Thyroid gland (tissue), 4 donors: ENCODE measurements at places on chromosomes 6 and 20.

- H3K36me3 ChIP-seq = no peaks in the 10 kb centered on the region
- H3K4me3 ChIP-seq = no peak overlapping the region
- H3K27ac ChIP-seq = no peak overlapping the region
- H3K27me3 ChIP-seq = no peaks in the 10 kb centered on the region
- DNase-seq = no peak
- no peaks in the 10 kb centered on the region for H3K4me1 ChIP-seq
Measured at GRCh38 chr6:148573922-148574321, 172.9 kb upstream of the UST start.

DNA sequence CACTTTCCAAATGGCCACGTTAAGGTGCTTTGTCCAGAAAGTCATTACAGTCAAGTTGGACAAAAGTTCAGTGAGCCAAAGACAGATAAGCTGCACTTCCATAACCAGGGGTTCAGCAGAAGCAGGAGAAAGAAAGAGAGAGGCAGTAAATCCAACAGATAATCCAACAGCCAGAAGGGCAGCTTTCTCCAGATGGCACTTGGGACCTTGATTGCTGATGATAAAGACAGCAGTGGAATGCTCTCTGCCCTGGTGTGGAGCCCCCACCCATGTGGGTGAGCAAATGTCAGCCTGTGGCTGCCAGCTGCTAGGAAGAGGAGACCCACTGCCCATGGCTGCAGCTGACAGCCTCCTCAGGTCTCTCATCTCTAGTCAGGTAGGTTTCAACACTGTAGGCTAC lies 18.7 kb upstream of the NRSN1 start:
- H3K4me3 ChIP-seq = no peak overlapping the region
- H3K36me3 ChIP-seq = no peaks in the 10 kb centered on the region
- H3K27me3 ChIP-seq = no peaks in the 10 kb centered on the region
- H3K4me1 ChIP-seq = no peaks in the 10 kb centered on the region

GRCh38 chr6:136969433-136969832 lies 47.3 kb downstream of the SLC35D3 start:
- H3K27ac ChIP-seq = no peak overlapping the region
- no peaks in the 10 kb centered on the region for H3K27me3 ChIP-seq
- no peak overlapping the region for H3K4me3 ChIP-seq
- H3K36me3 ChIP-seq = no peaks in the 10 kb centered on the region

GRCh38 chr6:151059612-151060095 lies 180.1 kb upstream of the AKAP12 start:
- no peak overlapping the region for H3K27ac ChIP-seq
- no peaks in the 10 kb centered on the region for H3K36me3 ChIP-seq
- DNase-seq = no peak
- no peaks in the 10 kb centered on the region for H3K4me1 ChIP-seq
- H3K27me3 ChIP-seq = no peaks in the 10 kb centered on the region
- no peak overlapping the region for H3K4me3 ChIP-seq

DNA sequence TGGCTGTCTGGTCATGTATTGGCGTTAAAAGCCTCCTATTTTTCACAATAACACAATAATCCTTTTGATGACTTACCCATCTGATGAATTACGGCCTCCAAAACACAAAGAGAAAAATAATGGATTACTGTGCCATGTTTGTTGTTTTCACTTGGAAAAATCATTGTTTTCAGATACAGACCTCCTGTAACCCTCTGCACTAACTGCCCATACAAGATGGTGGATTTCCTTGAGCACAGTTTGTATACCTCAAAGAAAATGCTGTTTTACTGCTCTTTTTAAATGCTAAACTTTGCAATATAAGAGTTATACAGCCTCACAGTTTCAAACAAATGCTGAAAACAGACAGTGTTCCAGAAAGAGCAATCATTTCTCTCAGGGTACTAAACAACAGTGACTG lies 61.0 kb downstream of the SMLR1 start:
- DNase-seq = no peak
- no peaks in the 10 kb centered on the region for H3K36me3 ChIP-seq
- H3K4me3 ChIP-seq = no peak overlapping the region
- no peaks in the 10 kb centered on the region for H3K27me3 ChIP-seq
- no peak overlapping the region for H3K27ac ChIP-seq
